Right lobe of liver (tissue), 6 donors: ENCODE measurements at places on chromosomes 1 and 21.
A peak's percentile ranks its signal among the peaks of the same experiment; 100 is the strongest.

DNA sequence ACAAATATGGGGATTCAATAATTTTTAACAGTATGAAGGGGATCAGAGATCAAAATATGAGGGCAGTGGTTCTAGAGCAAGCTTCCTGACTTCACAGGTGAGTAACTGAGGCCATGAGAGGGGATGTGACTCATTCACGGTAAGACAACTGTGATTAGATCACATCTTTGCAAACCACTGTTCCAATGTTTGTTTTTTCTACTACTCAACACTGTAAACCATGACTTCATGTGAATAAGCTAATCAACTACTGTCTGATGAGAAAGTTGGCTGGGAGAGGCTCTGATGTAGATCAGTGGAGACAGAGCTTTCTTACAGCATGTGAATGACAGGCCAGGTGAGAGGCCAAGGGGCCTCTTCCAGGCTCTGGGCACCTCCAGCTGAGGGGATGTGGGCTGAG is 84.7 kb downstream of the BRINP2 start:
- no peak for DNase-seq

DNA sequence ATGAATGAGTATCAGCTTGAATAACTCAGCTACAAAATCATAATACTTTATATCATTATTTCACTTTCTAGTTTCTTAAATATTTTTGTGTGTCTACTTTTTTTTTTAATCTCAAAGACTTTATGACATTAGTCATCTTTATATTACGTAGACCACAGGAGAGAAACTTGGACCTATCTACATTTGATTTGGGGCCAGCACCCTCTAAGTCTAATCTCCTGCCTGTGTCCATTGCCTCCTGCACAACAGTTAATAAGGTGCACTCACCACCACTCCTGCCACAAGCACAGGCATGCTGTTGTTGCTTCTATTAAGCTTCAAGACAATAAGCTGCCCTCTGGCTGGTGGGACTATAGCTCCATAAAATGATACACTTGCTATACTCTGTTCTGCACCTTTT is 70.4 kb downstream of the DIRAS3 start:
- DNase-seq = no peak

GRCh38 chr1:96473791-96474434 is 247.7 kb upstream of the PTBP2 start:
- no peak for DNase-seq

GRCh38 chr1:99619583-99619982 is 26.3 kb upstream of the PALMD start:
- DNase-seq = no peak

DNA sequence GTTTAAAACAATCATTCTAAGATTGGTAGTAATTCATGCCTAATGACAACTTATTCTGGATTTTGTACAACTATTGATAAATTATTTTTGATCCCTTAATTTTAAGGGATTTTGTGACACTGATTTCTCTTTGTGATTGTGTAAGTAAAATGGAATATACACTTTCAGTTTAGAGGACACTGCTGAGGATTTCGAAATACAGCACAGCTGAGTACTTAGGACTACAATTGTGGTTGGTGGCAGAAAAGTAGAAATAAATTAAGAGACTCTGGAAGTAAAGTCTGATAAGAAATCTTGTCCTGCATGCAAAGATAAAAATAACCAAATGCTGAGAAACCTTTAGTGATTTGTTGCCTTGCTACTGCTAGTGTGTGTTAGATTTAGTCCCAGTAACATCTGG is 40.0 kb downstream of the TYW3 start:
- DNase-seq = no peak

GRCh38 chr1:91024481-91025119 is 2.8 kb upstream of the ZNF644 start:
- DNase-seq = no peak

- no peak for DNase-seq
These were observed 39.5 kb upstream of the UBE2U start for GRCh38 chr1:64163970-64164369.

DNA sequence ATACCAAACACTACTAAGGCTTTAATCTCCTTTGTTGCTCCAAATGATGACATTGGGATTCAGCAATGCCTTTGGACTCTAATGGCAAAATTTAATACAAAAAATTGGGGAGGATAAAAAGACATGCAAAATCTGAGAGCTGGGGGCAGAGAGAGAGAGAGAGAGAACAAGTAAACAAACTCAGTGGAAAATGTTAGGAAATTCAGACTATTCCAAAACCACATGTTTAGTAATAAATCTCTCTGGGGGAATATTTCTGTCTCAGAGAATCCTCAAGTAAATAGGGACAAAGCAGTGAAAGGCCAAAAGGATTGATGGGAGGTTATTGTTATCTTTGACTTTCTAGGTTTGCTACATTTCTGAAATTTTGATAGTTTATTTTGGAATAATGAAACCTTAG is 65.7 kb downstream of the PLA2G4A start:
- no peak for DNase-seq

- peak; percentile 64 for DNase-seq
These were observed 8.7 kb upstream of the UMODL1 start for GRCh38 chr21:42062236-42063022.

DNA sequence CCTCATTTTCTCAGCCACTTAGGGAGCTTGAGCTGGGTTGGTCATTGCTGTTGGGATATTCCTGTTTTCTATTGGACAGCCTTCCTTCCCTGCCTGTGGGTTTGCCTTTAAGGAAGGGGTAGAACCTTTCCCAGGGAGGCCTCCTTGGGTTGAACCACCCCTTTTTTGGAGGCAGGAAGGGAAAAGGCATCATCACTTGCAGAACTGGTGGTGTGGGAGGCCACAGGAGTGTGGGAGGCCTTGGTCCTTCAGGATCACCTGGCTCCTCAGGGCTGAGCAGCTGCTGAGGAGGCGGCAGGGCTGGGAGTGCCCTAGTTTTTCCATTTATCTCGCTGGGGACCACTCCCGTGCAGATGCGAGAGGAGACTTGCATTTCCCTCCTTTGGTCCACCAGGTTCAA is 667 bp upstream of the CYB561D1 start:
- DNase-seq = no peak

DNA sequence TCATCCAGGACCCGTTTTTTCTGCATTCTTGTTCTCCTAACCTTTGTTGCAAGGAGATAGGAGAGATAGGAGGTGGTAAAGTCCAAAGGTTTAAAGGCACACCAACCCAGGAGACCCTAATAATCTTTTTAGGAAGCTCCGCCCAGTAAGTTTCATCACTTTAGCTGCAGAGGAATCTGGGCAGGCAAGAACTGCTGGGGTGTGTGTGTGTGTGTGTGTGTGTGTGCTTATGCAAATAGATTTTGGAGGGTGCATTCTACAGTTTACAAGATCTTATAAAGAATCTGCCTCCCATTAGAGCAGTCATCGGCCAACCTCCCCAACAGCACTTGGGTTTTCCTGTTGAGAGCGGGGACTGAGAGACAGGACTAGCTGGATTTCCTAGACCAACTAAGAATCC is 3.9 kb upstream of the IL10 start:
- DNase-seq = no peak

DNA sequence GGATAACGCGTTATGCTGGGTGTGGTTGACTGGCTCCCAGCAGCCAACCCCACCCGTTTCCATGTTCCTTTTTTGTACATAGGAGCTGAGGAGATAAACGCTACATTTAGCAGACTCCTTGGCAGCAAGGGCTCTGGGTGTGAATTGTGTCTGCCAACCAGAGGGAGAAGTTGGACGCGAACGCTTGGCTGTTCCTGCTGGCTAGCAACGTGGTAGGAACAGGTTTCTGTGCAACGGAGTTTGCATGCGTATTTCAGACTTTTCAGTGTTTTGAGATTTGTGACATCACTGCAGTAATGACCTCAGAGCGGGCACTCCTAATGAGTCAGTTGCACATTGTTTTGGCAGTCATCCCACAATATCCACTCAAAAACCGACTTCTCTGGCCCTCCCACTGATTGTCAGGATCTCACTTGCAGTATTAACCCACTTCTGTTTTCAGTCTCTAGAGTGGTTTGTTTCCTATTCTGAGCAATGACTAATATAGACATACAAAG is 98.7 kb upstream of the RGS1 start:
- no peak for DNase-seq

DNA sequence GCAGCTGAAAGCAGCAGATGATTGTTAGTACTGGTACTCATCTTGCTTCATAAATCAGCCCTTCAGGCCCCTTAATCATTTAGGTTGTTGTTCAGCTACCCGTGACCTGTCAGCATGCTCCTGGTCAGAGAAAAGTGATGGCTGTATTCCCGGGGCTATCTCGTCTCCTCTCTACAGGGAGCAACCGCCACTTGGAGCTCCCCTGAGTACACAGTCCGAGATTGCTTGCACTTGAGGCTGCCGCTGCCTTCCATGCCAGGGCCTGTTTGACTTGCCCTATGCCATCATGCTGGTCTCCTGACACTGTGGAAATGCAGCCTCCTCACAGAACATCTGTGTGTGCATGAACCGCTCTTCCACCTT is 97.5 kb downstream of the SPATA46 start:
- no peak for DNase-seq

DNA sequence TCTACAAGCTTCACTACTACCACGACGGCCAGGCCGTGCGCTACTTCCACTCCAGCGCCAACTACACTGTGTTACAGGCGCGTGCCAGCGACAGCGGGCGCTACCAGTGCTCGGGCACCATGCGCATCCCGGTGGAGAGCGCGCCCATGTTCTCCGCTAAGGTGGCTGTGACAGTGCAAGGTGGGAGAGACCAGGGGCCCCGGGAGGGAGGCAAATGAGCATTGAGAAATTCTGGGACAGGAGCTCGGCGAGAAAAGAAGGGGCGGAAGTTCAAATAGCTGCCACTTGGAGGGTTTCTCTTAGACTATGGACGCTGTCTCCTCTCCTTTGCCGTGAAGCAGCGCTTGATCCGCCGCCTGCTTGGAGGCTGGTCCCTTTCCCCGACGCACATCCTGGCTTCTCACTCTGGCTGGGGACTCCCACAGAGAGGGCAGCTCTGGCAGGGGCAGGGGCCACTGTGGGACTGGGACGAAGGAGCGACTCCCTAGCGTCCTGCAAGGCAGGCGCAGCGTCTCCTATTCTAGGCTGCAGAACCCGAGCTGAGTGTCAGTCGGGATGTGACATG is 4.6 kb downstream of the FCRLB start:
- DNase-seq = peak; percentile 61

- no peak for DNase-seq
These were observed 117.5 kb upstream of the HOOK1 start for GRCh38 chr1:59697150-59697800.

- DNase-seq = no peak
These were observed 585.8 kb upstream of the ZRANB2 start for GRCh38 chr1:71666609-71667008.

GRCh38 chr1:24089743-24090555 is 22.0 kb downstream of the MYOM3 start:
- DNase-seq = peak; percentile 42

DNA sequence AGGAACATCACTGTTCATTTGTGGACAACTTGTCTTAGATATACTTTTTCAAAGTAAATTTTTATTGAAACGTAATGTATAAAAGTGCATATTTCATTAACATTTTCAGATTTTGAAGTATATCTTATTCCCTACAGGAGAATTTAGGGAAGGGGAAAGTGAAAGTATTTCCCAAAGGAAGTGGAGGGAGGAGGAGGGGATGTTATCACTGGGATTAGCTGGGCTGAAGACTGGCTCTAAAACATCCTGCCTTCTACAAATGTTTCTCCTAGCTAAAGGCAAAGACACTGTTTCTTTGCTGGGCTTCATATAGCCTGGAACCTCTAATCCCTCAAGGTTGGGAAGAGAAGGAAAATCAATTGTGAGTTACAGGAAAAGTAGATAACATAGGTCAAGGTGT is 7.1 kb upstream of the ZNF697 start:
- DNase-seq = no peak

- no peak for DNase-seq
These were observed 473.0 kb upstream of the VAMP3 start for GRCh38 chr1:7298145-7298544.

GRCh38 chr21:45471525-45472221 is 66.7 kb downstream of the COL18A1 start:
- peak; percentile 84 for DNase-seq
